SHP77 (cell line): ENCODE measurements at places on chromosomes 7 and 10.
A peak's percentile ranks its signal among the peaks of the same experiment; 100 is the strongest.

GRCh38 chr7:99380032-99380822, 5.7 kb downstream of the ARPC1B start:
- DNase-seq = no peak

DNA sequence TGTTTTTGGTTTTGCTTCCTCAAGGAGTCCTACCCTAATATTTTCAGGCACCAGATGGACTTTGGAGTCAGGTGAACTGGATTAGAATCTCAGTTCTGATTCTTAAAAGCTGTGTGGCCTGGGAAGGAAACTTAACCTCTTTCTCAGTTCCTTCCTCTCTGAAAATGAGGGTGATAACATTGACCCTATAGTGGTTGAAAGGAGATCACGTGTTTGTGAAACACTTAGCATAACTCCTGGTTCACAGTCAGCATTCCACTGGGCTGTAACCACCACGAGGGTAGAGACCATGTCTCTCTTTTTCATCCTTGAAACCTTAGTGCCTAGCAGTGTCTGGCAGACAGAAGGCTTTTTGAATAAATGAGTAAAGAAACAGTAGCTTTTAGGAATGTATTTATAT, 16.7 kb downstream of the LSMEM1 start:
- DNase-seq = no peak

DNA sequence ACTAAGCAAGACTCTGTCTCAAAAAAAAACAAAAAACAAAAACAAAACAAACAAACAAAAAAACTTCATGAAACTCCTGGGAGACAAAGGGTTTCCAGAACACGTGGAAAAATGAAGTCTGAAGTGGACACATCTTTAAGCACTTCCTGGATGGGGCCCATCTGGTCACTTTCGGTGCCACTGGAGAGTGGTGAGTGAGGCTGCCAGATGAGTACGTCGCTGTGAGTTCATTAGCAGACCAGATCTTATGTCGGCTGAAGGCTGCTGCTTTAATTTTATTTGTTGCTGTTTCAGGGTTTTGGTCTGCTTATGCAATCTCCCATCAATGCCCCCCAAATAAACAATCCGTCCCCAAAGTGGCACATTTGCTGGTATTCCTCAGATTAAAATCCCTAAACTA, 64.4 kb downstream of the NPTX2 start:
- no peak for DNase-seq

GRCh38 chr10:24086296-24087086, 122.4 kb upstream of the KIAA1217 start:
- DNase-seq = no peak

DNA sequence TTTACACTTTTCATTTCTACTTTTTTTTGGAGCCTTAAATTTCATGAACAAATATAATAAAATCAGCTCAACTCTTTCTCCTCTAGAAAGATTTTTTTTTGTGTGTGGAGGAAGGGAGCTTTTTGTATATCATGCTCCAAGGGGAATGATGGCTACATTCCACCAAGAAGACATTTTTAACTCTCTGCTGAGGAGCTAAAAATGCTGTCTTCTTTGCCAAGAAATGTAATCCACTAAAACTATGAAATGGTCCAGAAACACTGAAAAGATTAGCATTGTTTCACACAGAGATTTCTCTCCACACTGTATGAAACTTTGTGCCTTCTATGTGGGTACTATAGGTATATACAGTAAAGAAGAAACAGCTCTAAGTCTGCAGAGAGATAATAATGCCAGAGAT, 74.1 kb upstream of the ANK3 start:
- DNase-seq = no peak

DNA sequence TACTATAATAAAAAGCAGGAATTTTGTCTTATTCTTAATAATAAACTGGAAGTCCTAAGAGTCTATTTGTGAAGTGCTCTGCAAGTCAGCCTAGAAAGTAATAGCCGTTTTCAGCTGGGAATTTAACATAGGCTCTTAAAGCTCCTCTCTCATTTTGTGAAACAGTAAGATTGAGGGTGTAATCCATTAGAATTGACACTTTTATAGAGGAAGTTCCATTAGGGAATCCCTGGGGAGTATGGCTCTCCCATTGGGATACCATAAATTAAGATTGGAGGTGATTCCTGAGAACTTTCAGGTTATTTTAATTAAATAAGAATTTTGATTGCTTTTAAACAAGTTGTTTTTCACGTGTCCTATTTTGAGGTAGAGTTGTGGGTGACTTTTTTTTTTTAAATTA, 68.0 kb downstream of the EXOC4 start:
- DNase-seq = no peak

DNA sequence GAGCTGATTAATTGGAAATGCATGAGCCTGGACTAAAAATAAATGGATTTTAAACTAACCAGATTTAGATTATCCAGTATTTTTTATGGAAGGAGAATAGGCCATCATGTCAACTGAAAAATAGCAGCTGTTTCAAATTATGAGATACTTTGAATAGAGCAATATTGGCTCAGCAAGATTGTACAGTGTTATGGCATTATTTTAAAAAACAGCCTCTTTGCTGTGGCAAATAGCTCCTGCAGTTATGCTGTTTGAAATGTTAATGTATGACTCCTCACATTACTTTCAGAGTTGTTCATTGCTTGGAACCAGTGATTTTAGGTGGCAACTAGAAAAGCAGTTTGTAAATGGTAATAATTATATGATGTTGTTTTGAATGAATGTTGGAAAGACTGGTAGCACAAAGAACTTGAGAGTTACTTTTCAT, 244.5 kb downstream of the KIAA1217 start:
- DNase-seq = no peak

- DNase-seq = no peak
Observed at GRCh38 chr10:103168438-103168837, 24.6 kb downstream of the NT5C2 start.

GRCh38 chr7:36272567-36273269, 116.9 kb upstream of the ANLN start:
- no peak for DNase-seq

- DNase-seq = no peak
Observed at GRCh38 chr10:49614242-49615198, 683 bp downstream of the CHAT start.

DNA sequence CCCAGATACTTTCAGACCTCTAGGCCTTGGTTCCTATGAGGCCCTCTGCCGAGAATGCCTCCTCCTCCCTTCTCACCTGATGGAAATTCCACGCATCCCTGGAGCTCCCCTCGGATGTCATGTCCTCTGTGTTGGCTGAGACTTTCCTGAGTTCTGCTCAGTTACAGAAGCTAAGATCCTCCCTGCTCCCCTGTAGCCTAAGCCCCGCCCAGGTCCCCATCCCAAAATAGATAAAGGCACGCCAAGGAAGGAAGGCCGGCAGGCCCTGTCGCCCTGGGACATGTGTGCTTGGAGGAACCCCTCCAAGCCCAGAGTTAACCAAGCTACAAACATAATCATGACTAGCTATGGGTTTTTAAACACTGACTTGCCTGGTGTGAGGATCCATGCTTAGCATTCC, 123.5 kb downstream of the SORBS1 start:
- no peak for DNase-seq

- DNase-seq = no peak
Observed at GRCh38 chr7:2955269-2955668, 88.4 kb downstream of the CARD11 start.

DNA sequence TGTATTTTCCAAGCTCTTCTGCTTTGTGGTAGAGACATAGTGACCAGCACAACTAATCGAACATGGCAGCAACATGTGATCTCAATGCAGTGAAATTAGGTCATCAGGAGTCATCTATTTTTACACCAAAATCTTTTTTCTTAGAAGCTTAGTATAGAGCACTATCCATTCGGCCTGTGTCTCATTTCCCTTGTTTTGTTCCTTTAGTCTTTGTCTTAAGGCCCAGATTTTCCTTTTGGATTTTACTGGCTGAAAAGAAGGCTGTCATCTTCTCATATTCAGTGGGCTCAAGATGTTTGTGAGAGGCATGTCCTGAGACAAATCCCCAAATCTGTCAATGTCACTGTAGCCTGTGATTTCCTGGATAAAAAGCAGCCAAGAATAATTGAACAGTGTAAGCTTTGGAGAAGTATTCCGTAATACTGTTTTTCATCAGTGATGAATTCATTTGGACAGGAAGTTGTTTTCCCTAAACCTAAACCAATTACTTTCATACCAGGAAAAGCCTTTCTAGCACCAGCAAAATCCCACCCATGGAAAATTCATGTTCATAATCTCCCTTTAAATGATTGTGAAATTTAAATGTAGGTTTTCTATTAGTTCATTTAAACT, 55.2 kb downstream of the MAGI2 start:
- no peak for DNase-seq

DNA sequence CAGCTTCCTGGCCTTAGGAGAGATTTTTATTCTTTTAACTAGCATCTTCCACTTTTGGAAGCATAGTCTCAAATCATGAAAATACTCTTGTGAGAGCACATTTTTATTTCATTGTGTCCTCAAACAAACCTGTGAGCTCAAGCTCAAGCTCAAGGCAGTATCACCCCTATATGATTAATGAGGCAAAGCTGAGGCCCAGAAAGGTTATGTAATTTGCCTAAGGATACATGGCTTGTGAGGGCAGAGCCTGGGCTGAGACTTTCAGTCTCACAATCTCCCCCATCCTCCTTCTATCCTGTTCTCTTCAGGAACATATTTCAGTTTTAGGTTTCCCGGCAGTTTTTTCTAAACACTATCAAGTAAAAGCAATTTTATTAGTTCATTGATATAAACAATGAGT, 359.5 kb downstream of the PTEN start:
- no peak for DNase-seq

GRCh38 chr10:69890065-69890847, 88.5 kb downstream of the COL13A1 start:
- DNase-seq = no peak

DNA sequence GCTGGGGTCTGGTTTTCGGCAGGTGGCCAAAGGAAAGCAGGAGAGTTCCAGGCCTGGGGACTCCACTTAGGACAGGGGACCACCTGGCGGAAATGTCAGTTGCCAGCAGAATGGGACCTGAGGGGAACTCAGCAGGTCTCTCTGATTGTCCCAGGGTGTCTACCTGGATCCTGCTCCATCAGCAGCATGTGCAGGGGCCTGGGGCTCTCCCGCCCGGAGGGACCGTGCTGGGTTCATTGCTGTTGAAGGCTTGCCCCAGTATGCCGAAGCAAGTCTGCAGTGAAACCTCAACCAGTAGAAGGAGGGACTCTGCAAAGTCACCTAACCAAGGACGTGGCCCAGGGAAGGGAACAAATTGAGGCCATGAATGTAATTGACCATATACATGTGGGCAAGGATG, 506.5 kb upstream of the MKI67 start:
- DNase-seq = no peak

- no peak for DNase-seq
Observed at GRCh38 chr10:6185039-6185716, 17.6 kb upstream of the PFKFB3 start.

DNA sequence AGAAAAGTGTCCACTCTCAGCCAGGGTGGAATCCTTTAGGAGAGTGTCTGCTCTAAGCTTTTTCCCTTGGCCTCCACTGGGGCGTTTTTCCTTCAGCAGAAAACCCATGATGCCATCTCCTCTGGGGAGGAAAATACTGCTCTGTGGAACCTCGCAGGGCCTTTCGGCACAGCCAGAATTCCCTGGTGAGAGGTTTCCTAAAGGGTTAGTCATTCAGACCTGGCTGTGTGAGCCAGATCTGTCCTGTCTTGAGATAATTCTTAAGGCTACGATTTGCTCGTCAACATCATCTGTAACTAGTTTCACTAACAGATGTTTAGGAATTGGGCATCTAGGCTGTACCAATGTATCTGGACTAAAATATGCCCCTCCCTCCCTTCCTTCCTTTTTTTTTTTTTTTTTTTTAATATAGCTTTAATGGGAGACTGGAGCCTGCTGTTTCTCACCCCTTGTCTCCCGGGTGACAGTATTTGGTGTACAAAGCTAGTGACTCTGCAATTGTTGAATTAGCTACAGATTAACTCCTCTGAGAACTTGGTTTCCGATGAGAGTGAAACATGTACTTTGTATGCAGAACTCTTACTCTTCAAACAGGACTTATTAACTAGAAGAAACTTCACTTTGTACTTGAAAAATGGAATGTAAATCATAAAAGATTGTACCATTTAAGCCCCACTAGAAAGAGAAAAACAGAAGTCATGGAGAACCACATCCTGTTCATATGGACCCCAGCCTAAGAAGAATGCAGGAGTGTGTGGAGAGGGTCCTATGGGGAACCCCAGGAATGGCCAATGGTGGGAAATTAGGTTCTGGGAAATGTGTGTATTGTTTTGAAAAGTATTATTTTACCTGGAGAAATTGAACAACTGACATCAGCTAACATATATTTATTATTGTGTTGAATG, 230.9 kb downstream of the CAMK1D start:
- no peak for DNase-seq

DNA sequence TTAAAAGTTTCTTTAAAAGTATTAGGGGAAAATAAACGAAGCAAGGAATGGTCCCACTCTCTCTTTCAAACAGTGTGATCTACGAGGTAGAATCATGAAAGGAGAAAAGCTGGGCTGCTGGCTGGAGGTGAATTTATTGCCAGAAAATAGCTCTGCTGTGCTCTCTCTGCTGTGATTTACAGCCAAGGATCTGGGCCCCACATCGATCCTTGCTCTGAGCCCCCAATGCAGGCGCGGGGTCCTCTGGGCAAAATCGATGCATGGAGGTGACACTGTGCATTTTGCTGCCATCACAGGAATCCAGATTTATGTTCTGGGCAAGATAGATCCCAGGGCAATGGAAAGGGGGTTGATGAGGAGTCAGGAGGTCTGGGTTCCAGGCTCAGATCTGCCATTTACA, 91.0 kb upstream of the GPR26 start:
- no peak for DNase-seq

DNA sequence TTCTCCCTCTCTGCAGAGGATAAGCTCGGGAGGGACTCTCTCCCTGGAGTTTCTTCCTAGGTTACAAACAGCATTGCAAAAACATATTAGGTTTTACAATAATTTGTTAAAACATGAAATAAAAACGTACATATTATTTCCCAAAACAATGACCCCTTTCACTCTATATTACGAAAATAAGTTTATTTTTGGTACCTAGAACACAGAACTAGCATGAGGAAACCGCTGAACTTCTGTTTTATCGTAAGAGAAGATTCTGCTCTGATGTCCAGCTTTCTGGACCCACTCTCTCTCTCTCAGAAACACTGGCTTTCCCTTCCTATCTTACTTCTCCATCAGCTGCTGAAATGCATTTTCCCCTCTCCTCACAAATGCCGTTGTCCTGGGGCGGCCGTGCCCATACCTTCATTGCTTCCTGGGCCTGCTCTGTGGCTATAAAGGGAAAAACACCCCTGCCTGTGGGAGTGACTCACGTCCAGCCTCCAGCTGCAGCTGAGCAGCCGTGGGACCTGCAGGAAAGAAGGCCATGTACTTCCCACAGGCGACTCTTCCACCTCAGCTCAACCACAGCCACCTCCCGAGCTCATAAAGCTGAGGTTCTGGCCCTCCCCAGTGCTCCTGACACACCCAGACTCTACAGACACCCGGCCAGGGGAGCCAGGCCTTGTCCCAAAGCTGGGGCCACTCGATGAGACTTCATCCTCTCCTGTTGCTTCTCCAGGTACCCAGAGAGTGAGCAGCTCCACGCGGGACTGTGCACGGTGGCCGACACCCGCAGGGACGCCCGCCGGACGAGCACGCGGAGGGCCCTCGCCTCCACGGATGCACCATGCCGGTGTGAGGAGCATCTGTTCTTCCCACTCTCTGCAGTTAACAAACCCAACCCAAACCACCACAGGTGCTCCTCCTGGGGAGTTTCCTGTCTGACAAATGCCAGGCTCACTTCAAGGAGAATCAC, 3.1 kb downstream of the GPER1 start:
- no peak for DNase-seq

GRCh38 chr7:45575501-45576248, 1.5 kb downstream of the ADCY1 start:
- DNase-seq = no peak

GRCh38 chr10:105759669-105760068, 1118.6 kb downstream of the SORCS3 start:
- no peak for DNase-seq

- DNase-seq = peak; percentile 6
Observed at GRCh38 chr10:102492983-102493382, 9.5 kb downstream of the ACTR1A start.
